ENCODE measurements at places on chromosomes 7 and 10.

GRCh38 chr7:143492799-143493739, 15.4 kb downstream of the TAS2R41 start:
- DNase-seq, result no peak
- no peak overlapping the region for H3K27ac ChIP-seq
- H3K27me3 ChIP-seq, result no peaks in the 10 kb centered on the region
- no peaks in the 10 kb centered on the region for H3K4me1 ChIP-seq

DNA sequence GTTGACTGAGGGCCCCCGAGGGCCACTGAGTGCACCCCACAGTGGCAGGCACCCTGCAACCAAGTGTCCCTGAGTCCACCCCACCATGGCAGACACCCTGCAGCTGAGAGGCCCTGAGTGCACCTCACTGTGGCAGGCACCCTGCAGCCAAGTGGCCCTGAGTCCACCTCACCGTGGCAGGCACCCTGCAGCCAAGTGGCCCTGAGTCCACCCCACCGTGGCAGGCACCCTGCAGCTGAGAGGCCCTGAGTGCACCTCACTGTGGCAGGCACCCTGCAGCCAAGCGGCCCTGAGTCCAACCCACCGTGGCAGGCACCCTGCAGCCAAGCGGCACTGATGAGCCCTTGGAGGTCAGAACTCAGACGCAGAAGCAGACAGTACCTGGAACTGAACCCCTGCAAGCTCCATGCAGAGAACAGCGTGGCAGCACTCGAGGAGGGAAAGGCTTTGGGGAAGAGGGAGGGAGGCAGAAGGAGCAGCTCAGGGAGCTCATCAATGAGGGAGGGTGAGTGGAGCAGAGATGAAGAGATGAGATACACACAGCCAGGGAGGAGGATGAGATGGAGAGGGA, 156.5 kb downstream of the WDR37 start:
- H3K4me3 ChIP-seq, result no peak overlapping the region
- no peaks in the 10 kb centered on the region for H3K27me3 ChIP-seq
- no peaks in the 10 kb centered on the region for H3K4me1 ChIP-seq
- H3K27ac ChIP-seq, result no peak overlapping the region
- no peaks in the 10 kb centered on the region for H3K36me3 ChIP-seq

DNA sequence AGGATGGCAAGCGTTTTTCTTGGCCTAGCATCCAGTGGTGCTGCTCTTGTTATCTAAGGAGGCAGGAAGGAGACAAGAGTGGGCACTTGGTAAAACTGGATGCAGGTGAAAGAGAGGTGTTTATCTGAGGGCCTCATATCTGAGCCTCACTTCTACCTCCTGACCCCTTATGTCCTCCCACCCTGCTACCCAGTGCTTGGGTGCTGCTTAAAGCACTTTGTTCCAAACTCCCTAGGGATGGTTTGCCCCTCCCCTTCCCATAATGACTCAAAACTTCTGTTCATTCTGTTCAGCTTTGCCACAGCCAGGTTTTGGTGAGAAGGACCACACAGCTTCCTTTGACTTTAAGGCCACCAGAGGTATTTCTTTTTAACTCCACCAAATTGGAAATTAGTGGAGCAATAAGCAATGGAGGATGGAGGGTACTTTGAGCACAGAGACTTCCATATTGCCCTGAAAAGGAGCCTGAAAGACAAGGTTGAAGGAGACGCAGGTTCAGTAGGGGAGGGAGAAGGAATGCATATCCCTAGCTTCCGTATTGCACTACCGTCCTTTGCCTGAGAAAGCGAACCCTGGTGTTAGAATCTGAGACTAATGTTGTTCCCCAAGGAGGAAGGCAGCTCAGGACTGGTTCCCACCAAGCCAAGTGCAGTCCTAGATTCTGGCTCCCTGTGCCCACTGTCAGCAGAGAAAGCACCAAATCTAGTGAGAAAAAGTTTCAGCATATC, 30.1 kb downstream of the ENTPD1 start:
- no peak overlapping the region for H3K4me3 ChIP-seq
- no peak overlapping the region for H3K27ac ChIP-seq
- peaks cover 33% of the 10 kb centered on the region for H3K4me1 ChIP-seq
- H3K36me3 ChIP-seq, result no peaks in the 10 kb centered on the region
- H3K27me3 ChIP-seq, result no peaks in the 10 kb centered on the region

DNA sequence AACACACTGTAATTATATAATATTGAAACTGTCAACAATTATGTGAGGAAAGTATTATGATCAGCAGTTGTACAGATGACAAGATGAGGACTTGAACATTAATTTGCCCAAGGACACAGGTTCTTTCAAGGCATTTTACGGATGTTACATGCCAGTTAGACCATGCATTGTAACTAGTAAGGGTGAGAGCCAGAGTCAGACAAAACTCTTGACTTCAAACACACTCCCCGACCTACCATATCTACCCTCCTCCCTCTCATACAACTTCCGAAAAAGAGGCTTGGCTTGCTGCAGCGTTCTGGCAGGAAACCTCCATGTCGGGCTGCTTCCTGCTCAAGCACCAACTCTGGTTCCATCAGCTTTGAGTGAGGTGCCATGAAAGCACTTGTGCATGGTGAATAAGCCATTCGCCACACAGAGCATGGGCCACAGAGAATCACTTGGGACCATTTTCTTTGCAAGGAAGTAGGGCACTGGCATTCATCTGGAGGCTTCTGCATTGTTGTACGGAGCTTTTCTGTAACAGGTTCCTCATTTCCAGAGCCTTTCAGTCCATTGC, 53.2 kb downstream of the FOXI2 start:
- H3K4me3 ChIP-seq, result no peak overlapping the region
- no peaks in the 10 kb centered on the region for H3K4me1 ChIP-seq
- DNase-seq, result no peak
- no peaks in the 10 kb centered on the region for H3K27me3 ChIP-seq
- no peak overlapping the region for H3K27ac ChIP-seq

- DNase-seq, result no peak
- no peak overlapping the region for H3K27ac ChIP-seq
- no peaks in the 10 kb centered on the region for H3K4me1 ChIP-seq
- no peaks in the 10 kb centered on the region for H3K36me3 ChIP-seq
Measured at GRCh38 chr10:130013335-130014262, 49.5 kb upstream of the EBF3 start.

- no peaks in the 10 kb centered on the region for H3K36me3 ChIP-seq
- H3K4me3 ChIP-seq, result no peak overlapping the region
- H3K27me3 ChIP-seq, result no peaks in the 10 kb centered on the region
- peak; percentile 84 for DNase-seq
Measured at GRCh38 chr10:26890956-26891355, 30.2 kb upstream of the ABI1 start.

DNA sequence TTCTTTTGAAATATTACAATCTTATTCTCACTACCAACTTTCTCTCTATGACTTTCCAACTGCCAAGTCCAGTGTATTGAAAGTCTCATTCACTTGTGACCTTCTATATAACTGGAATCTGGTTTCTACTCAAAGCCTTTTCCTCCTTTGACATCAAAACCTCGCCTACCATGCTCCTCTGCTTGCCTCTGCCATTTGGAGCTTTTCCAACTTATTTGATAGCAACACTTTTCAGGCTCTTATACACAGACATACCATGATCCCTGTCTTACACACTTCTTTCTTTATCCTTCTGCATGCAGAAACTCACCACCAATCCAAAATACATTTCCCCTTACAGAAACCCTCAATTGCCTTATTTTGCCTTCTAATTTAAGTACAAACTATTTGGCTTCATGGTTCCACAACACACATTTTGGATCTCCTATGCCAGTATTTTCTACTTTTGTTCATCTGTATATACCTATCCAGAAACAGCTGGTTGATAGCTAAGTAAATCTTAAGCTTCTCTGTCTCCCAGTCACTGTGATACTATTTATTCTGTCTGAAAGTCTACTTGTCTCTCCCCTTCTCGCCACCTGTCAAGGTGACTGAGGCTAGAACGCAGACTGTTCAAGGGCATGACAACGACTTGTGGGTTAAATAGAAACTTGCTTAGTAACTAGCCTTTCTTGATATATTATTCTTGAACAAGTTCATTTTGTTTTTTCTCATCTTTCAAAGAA, 22.4 kb downstream of the GNG11 start:
- no peak overlapping the region for H3K4me3 ChIP-seq
- no peaks in the 10 kb centered on the region for H3K4me1 ChIP-seq
- no peak for DNase-seq
- no peaks in the 10 kb centered on the region for H3K36me3 ChIP-seq
- no peaks in the 10 kb centered on the region for H3K27me3 ChIP-seq

GRCh38 chr7:139713061-139713460, 64.7 kb downstream of the HIPK2 start:
- H3K27ac ChIP-seq, result no peak overlapping the region
- H3K27me3 ChIP-seq, result no peaks in the 10 kb centered on the region
- no peak overlapping the region for H3K4me3 ChIP-seq
- no peak for DNase-seq

GRCh38 chr7:82325416-82325815, 118.2 kb downstream of the CACNA2D1 start:
- no peak for DNase-seq
- H3K27me3 ChIP-seq, result no peaks in the 10 kb centered on the region
- H3K4me3 ChIP-seq, result no peak overlapping the region
- no peak overlapping the region for H3K27ac ChIP-seq

DNA sequence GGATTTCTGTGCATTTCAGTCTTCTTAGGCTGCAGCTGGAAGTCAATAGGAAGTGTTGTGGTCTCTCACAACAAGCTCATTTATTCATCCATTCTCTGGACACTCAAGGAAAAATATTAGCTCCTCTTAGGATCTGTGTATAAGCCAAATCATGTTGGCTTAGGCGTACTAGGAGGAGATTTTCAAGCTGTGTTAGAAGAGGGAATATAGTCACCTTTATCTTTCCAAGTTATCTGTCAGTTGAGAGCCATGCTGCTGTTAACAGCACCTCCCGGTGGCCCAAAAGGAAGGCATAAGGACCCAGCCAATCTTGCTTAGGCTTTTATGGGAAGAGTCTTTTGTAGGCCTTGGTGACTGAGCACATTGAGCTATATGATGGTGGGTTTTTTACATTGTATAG, 220.0 kb downstream of the LRMDA start:
- no peak for DNase-seq
- H3K27ac ChIP-seq, result no peak overlapping the region
- H3K4me1 ChIP-seq, result peaks cover 8% of the 10 kb centered on the region
- no peak overlapping the region for H3K4me3 ChIP-seq
- H3K36me3 ChIP-seq, result no peaks in the 10 kb centered on the region

- H3K27me3 ChIP-seq, result no peaks in the 10 kb centered on the region
- peaks cover 11% of the 10 kb centered on the region for H3K4me1 ChIP-seq
- no peak overlapping the region for H3K4me3 ChIP-seq
- no peak overlapping the region for H3K27ac ChIP-seq
- DNase-seq, result no peak
- H3K36me3 ChIP-seq, result no peaks in the 10 kb centered on the region
Measured at GRCh38 chr10:110977662-110978061, 58.3 kb downstream of the SHOC2 start.

GRCh38 chr7:12102126-12102525, 109.0 kb upstream of the TMEM106B start:
- H3K27me3 ChIP-seq, result no peaks in the 10 kb centered on the region
- no peaks in the 10 kb centered on the region for H3K36me3 ChIP-seq
- H3K4me3 ChIP-seq, result no peak overlapping the region
- no peak overlapping the region for H3K27ac ChIP-seq
- DNase-seq, result no peak
- H3K4me1 ChIP-seq, result no peaks in the 10 kb centered on the region

- H3K27me3 ChIP-seq, result peaks cover 34% of the 10 kb centered on the region
- H3K4me3 ChIP-seq, result no peak overlapping the region
- no peaks in the 10 kb centered on the region for H3K36me3 ChIP-seq
- DNase-seq, result no peak
Measured at GRCh38 chr10:133203652-133204195, 26.3 kb upstream of the UTF1 start.

DNA sequence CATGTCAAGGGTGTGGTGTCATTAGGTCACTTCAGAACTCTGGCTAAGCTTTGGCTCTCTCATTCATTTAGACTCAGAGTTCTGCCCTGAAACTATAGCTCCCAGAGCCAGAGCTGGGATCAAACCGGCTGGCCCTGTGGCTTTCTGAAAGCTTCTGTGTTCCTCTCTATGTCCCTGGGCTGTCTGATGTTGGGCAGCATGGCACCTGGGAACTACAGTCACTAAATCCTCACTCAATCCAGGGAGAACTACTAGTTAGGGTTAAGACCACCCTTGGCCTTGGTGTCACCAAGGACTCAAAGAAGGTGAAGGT, 13.2 kb downstream of the ATG9B start:
- H3K36me3 ChIP-seq, result no peaks in the 10 kb centered on the region
- no peak for DNase-seq
- H3K27ac ChIP-seq, result no peak overlapping the region
- H3K4me1 ChIP-seq, result peaks cover 47% of the 10 kb centered on the region
- H3K27me3 ChIP-seq, result no peaks in the 10 kb centered on the region

GRCh38 chr7:23956772-23957576, 247.0 kb downstream of the STK31 start:
- peak; percentile 35 for DNase-seq
- peaks cover 12% of the 10 kb centered on the region for H3K4me1 ChIP-seq
- H3K27ac ChIP-seq, result no peak overlapping the region
- no peak overlapping the region for H3K4me3 ChIP-seq
- no peaks in the 10 kb centered on the region for H3K27me3 ChIP-seq
- no peaks in the 10 kb centered on the region for H3K36me3 ChIP-seq

- peaks cover 7% of the 10 kb centered on the region for H3K4me1 ChIP-seq
- H3K27ac ChIP-seq, result no peak overlapping the region
- no peak overlapping the region for H3K4me3 ChIP-seq
- no peak for DNase-seq
- no peaks in the 10 kb centered on the region for H3K27me3 ChIP-seq
Measured at GRCh38 chr7:102864958-102865357, 47.8 kb upstream of the LRRC17 start.

- DNase-seq, result no peak
- H3K27me3 ChIP-seq, result no peaks in the 10 kb centered on the region
- H3K4me1 ChIP-seq, result peaks cover 8% of the 10 kb centered on the region
Measured at GRCh38 chr7:124009321-124009720, 23.5 kb downstream of the TMEM229A start.

DNA sequence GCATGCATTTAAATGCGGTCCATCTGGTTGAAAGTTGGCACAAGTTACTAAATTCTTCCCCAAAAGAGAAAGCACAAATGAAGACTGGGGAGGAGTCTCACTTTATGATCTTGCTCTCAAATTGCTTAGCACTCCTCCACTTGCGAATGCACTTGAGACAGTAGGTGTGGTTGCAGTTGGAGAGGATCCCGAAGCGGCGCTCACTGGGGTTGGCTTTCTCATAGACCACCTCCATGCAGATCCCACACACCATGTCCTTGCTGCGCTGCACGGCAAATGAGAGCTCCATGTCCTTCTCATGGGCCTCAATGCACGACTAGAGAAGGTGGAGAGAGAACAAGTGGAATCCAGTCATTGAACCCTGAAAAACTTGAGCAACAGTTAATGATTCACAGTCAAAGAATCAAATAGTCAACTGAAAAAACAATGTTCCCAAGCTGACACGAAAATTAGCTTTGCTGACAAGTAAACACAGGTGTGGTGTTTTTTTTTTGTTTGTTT, 22.7 kb downstream of the MKRN1 start:
- no peaks in the 10 kb centered on the region for H3K4me1 ChIP-seq
- peaks cover 42% of the 10 kb centered on the region for H3K36me3 ChIP-seq
- H3K4me3 ChIP-seq, result no peak overlapping the region

Data from stomach (tissue), 19 donors.